ENCODE measurements at places on chromosomes 1 and 21.

DNA sequence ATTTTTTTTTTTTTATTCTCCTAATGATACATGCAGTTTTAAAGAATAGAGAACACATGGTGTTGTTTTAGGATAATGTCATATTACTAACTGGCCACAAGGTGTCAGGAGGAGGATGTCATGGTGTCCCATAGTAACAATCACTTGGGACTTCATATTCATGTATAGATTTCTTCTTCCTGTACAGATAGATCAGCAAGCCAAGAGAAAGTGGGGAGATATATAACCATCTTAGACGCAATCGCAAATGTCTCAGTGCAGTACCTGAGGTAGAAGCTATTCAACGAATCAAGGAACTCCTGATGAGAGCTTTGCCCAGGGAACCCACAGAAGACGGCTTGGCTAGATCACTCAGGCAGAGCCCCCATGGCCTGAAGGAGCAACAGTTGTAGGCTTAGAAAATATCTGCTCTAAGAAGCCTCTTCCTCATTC is 12.3 kb downstream of the OR2T11 start:
- DNase-seq, result peak; percentile 57

- DNase-seq, result no peak
Observed at GRCh38 chr1:107225706-107226105, 84.9 kb downstream of the NTNG1 start.

DNA sequence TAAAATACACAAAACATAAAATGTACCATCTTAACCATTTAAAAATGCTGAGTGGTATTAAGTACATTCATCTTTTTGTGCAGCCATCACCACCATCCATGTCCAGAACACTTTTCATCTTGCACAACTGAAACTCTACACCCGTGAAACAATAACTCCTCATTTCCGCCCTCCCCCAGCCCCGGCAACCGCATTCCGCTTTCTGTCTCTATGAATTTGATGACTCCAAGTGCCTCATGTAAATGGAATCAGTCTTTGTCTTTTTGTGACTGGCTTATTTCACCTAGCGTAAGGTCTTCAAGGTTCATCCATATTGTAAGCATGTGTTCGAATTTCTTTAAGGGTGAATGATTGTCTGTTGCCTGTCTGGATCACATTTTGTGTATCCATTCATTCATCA is 37.2 kb downstream of the SCCPDH start:
- no peak for DNase-seq

GRCh38 chr1:153465811-153466636 is 5.6 kb upstream of the S100A7 start:
- DNase-seq, result peak; percentile 33

GRCh38 chr21:27306206-27306605 is 339.3 kb upstream of the ADAMTS5 start:
- DNase-seq, result no peak

DNA sequence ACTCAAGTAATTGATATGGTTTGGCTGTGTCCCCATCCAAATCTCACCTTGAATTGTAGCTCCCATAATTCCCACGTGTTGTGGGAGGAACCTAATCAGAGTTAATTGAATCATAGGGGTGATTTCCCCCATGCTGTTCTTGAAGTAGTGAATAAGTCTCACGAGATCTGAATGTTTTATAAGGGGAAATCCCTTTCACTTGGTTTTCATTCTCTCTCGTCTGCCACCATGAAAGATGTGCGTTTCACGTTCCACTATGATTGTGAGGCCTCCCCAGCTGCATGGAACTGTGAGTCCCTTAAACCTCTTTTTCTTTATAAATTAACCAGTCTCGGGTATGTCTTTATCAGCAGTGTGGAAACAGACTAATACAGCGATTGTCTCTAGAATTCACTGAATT is 135.4 kb downstream of the BACH1 start:
- no peak for DNase-seq

GRCh38 chr1:168871531-168871930 is 142.5 kb upstream of the DPT start:
- no peak for DNase-seq

- DNase-seq, result no peak
Observed at GRCh38 chr1:55632906-55633305, 417.7 kb upstream of the USP24 start.

DNA sequence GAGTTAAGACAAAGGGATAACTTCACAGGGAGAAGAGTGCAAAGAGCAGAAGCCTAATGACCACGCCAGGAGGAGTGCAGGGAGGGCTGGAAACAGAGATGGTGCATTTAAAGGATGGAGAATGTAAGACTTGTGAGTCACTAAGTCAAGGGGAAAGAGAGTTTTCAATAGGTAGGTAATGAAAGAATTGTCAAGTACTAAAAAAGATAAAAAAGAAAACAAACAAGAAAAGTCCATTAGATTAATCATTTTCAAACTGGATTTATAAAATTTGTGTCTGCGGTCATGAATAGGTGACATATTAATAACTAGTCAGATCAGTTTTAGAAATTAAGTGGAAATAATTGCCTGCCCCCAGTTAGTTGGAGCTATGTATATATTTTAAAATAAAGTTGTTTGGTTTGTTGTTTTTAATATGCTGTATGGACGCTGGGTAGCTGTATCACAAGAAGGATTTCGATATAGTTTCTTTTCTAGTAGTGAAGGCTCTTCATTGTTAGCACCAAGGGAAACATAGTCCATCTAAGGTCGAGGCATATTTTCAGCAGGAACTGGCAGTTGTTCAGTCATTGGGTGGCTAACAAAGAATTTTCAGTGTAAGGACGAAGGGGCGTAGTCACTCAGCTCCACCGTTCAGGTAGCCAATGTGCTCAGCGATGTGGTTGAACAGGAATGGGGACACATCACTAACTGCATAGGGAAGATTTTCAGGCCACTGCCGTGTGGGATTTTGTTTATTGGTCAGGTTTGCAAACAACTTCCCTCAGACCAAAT is 203.0 kb downstream of the TGFB2 start:
- DNase-seq, result no peak

- DNase-seq, result no peak
Observed at GRCh38 chr1:159892944-159893343, 7.0 kb downstream of the CFAP45 start.

DNA sequence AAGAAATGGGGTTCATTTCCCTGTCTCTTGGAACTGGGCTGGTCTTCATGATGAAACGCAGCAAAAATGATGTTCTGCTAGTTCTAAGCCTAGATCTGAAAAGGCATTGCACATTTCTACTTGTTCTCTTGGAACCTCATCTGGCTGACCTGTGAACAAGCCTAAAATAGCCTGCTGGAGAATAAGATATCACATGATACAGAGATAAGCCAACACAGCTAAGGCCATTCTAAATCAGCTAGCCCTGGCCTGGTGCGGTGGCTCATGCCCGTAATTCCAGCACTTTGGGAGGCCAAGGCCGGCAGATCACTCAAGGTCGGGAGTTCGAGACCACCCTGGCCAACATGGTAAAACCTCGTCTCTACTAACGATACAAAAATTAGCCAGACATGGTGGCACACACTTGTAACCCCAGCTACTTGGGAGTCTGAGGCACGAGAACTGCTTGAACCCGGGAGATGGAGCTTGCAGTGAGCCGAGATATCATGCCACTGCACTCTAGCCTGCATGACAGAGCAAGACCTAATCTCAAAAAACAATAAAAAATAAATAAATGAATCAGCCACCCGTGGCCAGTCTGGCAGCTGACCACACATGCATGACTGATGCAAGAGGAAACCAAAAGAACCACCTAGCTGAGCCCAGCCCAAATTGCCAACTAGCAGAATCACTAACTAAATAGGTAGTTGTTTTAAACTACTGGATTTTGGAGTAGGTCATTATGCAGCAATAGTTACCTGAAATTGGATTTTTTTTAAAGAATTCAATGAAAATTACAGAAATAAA is 18.0 kb downstream of the CD244 start:
- DNase-seq, result no peak

- no peak for DNase-seq
Observed at GRCh38 chr1:239858529-239858928, 233.2 kb upstream of the FMN2 start.

DNA sequence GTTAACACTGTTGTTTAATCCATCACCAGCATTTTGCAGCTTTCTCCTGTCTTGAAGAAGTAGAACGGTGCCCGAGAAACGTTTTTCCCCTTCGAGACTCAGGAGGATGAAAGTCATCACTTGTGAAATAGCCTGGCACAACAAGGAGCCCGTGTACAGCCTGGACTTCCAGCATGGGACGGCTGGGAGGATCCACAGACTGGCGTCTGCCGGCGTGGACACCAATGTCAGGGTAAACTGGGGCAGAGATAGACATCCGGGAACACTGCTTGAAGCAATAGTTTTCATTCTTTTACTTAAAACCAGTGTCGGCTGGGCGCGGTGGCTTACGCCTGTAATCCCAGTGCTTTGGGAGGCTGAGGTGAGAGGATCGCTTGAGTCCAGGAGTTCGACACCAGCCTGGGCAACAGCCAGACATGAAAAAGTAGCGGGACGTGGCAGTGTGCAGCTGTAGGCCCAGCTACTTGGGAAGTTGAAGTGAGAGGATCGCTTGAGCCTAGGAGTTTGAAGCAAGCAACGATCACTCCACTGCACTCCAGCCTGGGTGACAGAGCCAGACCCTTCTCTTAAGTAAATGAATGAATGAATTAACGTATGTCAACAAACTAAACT is 945 bp downstream of the CHAF1B start:
- peak; percentile 15 for DNase-seq

- DNase-seq, result no peak
Observed at GRCh38 chr1:173714441-173714758, 381 bp upstream of the KLHL20 start.

- no peak for DNase-seq
Observed at GRCh38 chr1:46784666-46785065, 14.2 kb upstream of the CYP4B1 start.

DNA sequence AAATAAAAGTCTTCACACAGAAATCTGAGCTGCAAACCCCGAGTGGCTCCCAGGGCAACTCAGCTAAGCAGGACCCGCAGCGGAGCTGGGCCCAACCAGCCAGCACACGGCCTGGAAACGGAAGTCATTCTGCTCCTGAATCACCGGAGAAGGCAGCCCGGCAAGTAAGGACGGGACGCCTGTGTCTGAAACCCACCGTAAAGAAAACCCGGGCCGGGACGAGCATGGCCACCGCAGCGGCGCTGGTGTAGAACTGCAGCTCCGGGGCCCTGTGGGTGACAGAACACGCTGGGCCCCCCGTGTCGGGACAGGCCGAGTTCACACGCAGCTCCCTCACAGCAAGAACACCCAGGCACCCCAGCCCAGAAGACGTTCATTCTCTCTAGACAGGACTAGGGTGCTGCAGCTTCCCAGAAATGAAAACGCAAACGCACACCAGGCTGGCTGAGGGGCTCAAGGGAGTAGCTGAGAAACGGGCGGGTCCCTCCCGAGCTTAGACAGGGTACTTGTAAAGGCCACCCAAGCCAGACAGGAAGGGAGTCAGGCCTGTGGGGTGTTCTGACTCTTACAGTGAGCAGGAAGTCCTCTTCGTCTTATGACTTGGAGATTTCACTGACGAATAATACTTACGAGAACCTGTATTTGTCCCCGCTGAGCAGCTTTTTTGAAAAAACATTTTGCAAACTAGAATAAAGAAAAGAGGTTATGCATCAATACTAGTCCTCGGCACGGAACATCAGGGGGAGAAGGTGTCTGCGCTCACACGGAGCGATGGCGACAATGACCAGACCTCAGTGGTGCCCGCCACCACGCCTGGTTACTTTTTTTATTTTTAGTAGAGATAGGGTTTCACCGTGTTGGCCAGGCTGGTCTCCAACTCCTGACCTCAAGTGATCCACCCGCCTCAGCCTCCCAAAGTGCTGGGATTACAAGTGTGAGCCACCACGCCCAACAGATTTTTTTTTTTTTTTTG is 10.9 kb upstream of the CDK11B start:
- no peak for DNase-seq

DNA sequence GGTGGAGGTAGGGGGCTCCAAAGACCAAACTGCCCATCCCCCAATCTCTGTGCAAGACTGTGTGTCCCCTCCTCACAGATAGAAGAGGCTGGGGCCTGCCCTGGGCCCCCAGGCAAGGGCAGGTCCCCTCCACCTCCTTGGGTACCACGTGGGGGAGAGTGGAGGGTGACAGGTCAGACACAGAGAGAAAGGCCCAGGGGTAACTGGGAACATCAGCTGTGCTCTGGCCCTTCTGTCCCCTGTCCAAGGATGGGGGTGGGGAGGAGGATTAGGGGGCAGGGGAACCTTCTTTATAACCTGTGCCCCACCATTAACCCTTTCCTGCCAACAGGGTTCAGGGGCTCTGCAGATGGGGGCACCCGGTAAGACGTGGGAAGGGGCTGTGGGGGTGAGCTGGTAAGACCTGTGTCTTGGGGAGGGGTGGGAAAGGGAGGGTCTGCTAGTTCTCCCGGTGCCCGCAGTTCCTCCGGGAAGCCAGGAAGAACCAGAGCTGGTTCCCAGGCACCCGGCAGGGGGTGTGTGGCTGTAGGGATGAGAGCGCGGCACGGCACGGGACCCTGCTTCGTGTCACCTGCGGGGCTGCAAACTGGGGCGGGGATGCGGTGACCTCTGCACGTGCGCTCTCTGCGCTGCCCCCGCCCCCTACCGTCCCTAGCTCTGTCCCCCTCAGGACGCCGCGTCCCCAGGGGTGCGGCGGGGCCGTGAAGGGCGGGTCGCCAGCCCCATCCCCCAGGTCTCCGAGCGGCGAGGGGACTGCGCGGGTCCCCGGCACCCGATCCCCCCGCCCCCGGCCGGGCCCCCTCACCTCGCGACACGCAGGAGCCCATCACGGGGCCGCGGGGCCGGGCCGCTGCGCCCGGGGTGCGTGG is 601 bp downstream of the FAM131C start:
- no peak for DNase-seq

DNA sequence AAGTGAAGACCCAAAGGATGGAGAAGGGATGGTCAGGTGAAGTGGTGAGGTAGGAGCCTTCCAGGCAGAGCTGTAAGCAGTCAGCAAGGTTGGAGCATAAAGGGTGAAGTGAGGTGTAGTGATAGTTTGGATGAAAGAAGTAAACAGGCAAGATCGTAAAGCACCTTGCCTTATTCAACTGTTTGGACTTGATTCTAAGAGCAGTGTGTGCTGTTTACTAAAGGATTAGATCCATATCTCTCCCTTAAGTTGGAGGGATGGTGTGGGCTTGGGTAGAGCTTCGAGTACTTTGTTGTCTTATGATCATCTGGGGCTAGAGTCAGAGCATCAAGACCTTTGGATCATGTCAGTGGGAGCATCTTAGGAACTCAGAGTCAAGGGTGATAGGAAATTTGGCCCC is 39.8 kb upstream of the CD34 start:
- DNase-seq, result no peak

DNA sequence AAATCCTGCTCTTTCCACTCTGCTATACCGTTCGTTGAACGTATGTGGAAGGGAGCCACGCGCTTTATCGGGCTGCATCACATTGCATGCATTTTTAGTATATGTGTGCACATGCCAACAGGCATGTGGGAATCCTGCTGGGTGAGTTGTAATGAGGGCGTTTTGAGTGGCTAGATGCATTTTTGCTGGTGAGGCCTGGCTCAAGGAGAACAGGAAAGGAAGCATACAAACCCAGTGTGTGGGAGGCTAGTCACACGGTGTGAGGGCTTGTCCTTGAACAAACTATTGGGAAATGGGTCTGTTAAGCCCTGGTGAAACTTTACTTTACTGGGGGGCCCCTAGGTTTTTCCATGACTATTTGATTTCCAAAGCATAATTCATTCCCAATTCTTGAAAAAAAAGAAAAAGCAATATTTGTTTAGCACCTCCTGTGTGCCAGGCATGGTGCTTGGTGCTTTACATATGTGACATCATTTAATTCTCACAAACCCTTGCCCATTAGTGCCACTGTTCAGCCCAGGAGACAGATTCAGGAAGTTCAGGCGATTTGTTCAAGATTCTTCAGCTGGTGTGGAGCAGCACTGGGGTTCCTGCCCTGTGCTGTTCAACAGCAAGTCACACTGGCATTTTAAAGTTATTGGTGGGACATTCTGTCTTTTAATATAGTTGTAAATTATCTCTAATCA is 25.6 kb upstream of the JUN start:
- DNase-seq, result no peak

Data from GM06990 (cell line).